ENCODE measurements at places on chromosomes 12 and 14.
A peak's percentile ranks its signal among the peaks of the same experiment; 100 is the strongest.

DNA sequence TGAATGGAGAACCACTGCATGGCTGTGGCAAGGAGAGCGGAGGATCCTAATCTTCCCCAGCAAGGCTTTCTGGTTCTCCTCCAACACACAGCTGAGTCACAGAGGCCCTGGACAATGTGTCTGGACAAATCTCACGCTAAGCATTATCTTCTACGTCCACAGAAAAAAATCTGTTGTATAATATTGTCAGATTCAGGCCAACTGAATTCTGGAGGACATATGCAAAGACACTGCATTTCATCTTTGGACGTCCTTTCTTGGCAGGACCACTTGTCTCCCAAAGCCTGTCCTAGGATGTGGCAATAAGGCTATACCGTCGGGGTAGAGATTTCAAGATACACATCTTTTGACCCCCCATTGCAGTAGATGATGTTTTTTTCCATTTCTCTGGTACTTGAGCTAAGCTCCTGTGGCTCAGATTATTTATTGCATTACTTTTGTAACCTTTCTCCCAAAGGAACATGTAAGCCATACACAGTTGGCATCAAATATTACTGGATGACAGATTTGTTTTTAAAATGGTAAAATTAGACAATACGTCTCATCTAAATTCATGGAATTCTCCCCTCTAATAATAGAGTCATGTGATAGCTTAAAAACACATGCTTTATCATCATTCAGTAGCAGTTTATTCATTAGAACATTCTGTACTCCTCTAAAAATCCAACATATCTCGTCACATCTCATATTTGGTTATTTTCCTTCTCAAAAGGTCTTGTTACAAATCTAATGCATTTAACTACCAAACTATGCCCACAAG is 19.4 kb downstream of the LMO3 start:
- DNase-seq, result peak; percentile 93

DNA sequence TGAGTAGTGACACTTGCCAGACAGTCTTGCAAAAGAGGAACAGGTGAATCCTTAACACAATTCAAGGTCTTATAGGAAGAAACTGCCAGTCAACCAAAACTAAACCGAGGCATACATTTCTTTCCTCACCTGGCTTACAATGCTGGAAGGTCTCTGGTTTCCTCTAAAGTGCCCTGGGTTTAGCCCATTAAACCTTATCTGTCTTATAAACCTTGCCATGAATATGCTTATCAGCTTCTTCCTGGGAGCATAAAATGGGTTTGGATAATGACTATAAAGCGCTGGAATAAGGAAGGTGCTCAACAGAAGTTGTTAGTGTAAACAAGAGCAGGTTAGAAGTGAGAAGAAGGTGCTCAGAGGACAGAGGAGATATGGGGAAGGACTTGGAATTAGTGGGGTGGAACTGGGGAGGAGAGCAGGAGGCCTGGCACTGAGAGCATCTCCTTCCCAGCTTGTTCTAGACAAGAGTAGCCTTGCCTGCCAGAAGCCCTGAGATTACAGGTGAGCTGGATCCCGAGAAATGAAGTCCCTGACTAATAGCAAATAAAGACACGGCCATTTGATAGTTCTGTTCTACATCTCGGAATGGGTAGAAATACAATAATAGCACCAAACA is 14.1 kb upstream of the GPRC5A start:
- DNase-seq, result no peak

DNA sequence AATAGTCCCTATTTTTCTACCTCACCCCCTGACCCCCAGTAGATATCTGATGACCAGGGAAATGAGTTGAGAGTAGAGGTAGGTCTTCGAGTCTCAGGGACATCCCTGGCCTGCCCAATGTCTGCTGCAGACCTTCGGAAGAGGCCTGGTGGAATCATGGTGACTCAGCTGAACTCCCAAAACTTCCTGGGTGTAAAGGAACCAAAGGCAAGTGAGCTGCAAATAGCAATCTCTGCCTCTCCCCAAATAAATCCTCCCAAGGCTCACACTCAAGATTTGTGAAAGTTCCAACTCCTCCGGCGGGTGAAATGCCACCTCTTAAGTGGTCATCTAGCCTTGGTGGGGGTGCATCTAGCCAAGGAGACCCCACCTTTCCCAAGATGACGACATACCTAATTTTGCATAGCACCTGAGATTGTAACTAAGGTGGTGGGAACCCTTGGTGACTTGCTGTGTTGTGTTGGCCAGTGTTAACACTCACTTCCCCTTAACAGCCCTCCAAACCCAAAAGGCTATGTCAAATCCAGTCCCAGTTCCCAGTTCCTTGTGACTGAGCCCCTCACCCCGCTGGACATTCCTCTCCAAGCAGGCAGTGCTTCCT is 6.3 kb downstream of the ZFP36L1 start:
- DNase-seq, result peak; percentile 92

DNA sequence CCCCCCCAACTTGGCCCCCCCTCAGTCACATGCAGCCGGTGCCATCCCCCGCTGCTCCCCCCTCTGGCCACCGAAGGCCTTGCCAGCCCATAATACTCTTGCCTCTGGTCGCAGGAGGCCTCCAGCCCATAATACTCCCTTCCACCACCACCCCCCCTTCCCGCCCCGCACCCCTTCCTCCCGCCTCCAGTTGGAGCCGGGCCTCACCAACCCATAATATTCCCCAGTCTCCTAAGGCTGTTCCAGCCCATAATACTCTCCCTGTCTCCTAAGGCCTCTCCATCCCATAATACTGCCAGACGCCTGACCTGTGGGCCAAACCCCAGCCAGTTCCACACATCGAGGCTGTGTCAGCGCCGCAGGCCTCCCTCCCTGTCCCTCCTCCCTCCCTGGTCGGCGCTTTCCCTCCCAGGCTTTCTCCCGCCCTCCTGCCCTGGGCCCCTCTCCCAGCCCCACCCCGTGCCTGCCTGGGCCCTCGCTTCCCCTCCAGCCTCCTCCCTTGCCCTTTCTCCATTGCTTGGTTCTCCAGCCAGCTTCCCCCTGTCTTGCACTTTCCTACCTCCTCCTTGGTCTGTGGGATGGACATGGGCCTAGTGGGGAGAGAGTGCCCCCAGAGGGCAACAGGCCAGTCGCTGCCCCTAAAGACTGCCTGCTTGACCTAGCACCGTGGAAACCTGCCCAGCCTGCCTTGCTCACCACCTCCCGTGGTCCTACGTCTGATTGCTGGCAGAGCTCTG is 6.8 kb upstream of the CHD4 start:
- DNase-seq, result peak; percentile 98

DNA sequence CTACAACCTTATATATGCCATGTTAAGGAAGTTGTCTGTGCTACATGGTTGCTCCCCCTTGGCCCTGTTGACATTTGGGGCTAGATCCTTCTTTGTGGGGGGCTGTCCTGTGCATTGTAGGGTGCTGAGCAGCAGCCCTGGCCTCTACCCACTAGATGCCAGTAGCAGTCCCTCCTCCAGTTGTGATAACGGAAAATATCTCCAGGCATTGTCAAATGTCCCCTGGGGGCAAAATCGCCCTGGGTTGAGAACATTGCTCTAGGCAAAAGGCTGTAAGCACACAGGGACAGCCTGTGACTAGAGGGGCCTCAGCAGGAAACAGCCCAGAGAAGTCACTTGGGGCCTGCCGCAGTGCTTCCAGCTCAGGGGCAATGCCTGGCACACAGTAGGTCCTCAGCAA is 1100.3 kb downstream of the BCL11B start:
- DNase-seq, result no peak

GRCh38 chr14:52251724-52252123 is 15.8 kb upstream of the PTGDR start:
- no peak for DNase-seq

DNA sequence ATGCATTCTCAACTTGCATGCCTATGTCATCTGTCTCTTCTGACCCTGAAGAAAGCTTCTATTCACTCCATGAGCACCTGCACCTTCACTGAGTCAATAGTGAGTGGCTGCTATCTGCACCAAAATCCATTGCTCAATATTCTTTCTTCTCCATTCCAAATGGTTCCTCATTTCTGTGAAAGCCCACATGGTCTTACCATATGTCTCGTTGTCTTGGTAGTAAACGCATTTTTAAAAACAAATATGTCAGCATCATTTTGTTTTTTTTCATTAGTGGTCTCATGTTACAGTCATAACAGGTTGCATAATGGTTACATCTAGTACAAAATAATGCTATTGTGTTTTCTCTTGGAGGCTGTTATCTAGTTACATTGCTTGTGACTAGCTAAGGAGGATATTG is 106.9 kb upstream of the CPM start:
- peak; percentile 59 for DNase-seq

DNA sequence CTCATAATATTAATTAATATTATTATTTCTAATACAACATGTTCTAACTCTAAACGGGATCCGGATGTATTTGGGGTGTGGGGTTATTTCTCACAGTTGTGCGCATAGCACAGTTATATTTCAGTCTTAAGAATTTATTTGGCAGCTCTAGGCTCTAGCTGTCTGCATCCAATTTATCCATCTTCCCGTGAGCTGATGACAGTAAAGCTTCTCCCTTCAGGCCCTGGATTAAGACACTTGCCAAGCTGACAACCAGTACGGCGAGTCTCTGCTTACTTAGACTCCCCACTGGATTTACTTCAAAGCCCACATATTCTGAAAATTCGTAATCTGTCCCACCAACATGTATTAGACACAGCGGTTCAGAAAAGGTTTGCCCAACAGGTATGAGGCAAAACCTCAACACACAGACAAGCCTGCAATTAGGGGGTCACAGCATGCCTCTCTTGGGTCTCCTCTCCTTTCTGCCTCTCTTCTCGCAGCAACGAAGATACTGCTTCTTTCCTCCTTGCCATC is 232.9 kb upstream of the TMTC1 start:
- DNase-seq, result no peak

DNA sequence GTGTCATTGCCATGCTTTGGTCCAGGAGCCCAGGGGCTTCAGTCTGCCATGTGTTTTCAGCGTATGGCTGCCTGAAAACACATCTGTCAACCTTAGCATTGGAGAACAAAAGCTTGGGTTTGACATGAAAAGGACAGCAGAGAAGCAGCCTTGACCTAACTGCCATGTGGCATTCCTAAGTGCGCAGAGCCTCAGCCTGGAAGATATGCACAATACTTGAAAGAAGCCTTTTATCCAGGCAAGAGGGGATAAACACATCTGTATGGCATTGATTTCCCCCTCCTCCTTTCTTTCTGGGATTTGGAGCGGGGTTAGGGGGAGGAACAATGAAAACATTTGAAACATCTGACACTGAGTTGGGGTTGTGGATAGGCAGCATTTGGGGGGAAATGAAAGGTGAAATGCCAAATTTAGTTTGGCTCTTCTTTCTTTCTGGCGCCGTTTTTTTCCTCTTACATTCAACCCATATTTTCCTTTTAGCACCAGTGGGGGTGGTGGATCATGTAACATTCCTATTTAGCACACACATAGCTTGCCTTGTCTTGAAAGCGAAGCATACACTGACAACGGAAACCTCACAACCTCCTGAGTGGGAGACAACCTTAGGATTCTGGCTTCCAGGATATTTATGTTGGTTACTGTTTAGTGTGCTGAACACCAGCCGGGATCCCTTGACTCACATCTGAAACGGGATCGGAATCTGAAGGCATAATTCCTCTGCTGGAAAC is 177.0 kb downstream of the C12orf75 start:
- DNase-seq, result peak; percentile 51

GRCh38 chr14:60768602-60769001 is 34.0 kb downstream of the MNAT1 start:
- DNase-seq, result no peak

DNA sequence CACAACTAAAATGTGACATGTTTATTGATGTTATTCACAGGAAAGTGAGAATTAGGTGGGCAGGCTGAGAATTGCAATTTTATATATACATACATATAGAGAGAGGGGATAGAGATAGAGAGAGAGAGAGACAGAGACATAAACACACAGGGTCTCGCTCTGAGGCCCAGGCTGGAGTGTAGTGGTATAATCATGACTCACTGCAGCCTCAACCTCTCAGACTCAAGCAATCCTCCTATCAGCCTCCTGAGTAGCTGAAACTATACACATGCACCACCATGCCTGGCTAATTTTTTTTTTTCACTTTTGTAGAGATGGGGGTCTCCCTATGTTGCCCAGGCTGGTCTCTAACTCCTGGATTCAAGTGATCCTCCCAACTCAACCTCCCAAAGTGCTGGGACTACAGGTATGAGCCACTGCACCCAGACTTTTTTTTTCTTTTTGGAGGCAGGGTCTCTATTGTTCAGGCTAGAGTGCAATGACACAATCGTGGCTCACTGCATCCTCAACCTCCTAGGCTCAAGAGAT is 49.1 kb downstream of the R3HDM2 start:
- DNase-seq, result no peak

DNA sequence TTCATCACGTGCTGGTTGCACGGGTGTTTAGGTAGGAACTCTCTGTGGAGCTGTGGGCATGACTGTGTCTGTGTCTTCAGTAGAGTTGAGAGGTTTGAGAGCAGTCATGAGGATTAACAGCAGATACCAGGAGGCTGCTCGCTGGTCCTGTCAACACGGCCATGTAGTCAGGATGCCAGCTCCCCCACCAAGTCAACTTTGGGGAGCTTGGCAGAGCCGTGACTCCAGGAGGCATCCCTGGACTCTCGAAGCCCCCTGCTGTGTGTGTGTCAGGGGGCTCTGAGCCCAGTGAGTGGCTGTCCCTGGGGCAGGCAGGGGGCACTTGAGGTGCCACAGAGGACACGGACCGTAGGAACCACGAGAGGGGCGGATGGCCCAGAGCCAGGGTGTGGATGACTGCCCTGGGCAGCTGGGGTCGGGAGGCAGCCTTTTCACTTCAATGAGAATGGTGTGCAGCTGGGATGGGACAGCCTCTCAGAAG is 7.2 kb upstream of the GPR132 start:
- DNase-seq, result no peak

- DNase-seq, result peak; percentile 16
These were observed 38.3 kb downstream of the SRGAP1 start for GRCh38 chr12:63882844-63883243.

DNA sequence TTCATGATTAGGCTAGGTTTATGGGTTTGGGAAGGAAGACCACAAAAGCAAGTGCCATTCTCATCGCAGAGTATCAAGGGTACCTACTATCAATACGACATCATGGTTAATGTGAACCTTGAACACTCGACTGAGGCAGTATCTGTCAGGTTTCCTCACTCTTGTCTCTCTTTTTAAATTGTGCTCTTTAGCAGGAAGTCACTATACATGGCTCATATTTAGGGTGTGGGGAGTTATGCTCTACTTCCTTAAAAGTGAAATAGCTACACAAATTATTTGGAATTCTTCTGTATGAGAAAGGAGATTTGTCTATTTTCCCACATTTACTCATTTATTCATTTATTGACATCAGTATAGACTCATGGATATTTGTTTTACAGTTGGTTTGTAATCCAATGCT is 5.9 kb upstream of the CLEC4E start:
- DNase-seq, result no peak
